ENCODE measurements at places on chromosomes 1 and 21. TPM values are rescaled to one million over a fixed set of nuclear protein-coding genes. Genes with fewer than 3 reads are reported as not detected.

KIRREL1 gene
- total RNA-seq, result 10.9 TPM

NCDN gene
- 56.0 TPM for total RNA-seq

FGR gene
- total RNA-seq, result 3.8 TPM

- DNase-seq, result no peak
These were observed 5.2 kb downstream of the IL6R start for GRCh38 chr1:154410185-154410827.

DNA sequence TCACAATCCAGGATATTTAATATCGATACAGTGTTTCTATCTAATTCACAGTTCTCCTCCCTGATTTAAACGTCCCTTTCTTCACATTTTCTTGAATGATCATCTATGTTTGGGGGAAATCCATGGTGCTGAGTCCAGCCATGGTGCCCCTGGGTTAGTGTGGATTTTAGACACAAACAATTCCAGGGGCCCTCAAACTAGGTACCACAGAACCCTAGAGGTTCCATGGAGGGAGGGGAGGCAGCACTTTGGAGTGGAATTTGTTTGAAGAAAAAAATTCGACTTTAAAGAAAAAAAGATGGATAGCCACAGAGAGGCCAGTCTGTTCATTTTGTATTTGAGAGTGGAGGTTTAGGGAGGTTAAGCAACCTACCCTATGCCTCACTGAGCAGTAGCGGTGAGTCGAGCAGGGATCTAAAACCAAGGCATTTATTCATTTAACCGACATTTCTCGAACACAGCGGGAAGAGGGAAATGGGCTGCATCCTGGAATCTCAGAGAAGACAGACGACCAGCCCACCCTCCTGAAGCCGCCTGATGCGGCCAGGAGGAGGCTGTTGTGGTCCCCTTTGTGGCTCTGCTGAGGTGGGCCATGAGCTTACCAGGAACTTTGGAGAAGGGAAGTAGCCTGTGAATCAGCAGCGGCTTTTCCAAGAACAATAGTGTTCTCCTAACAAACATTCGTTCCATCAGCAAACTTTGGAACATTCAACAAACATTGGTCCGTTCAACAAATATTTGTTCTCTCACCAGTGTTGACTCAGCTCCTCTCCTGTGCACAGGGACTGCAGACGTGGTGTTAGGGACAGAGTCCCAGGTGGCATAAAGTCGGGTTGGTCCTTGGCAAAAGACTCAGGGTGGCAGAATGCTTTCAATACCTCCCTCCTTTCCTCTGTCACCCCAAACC, 103.5 kb upstream of the ZBTB40 start:
- DNase-seq, result no peak

S100A14 gene
- 3.4 TPM for total RNA-seq

- DNase-seq, result peak; percentile 88
These were observed at the start of gene PFKL for GRCh38 chr21:44299458-44300261. TSS of gene PFKL (plus strand) at chr21:44300053. CDS start at chr21:44300106, 53 bp downstream.

- no peak for DNase-seq
These were observed 71.4 kb downstream of the KCNN3 start for GRCh38 chr1:154798645-154799044.

All from cardiac septum (tissue), 1 donor.